ENCODE measurements at places on chromosomes 2 and 18.

DNA sequence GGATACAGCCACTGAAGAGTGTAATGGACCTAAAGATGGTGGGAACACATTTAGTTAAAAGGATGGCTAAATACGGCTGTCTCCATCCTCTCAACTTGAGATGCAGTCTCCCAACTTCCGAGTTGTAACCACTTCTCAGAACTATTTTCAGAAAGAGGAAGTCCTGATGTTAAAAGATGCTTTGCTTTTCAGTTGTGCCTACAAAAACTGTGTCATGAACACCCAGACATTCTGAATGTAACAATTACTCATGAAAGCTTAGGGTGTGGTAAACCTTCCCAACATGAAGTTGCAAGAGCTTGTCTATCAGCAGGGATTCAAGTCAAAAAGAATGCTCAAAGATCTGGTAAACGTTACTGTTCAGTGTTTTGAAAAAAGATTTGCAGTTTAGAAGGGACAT lies 147.9 kb downstream of the DOCK10 start:
- DNase-seq = no peak

- DNase-seq = no peak
Observed at GRCh38 chr18:55541571-55541970, 46.4 kb downstream of the TCF4 start.

GRCh38 chr2:128362889-128363228 lies 44.2 kb upstream of the HS6ST1 start:
- no peak for DNase-seq

DNA sequence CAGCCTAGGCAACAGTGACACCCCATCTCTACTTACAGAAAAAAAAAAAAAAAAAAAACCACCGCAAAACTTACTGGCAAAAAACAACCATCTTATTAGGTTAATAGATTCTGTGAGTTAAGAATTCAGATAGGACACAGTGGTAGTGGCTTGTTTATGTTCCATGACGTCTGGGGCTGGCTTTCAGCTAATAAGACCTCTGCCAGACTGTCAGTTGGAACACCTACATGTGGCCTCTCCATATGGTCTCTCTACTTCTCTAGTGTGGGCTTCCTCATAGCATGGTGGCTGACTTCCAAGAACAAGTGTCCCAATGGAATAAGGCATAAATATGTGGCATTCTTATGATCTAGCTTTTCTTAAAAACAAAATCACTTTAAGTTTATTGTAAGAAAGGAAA lies 94.0 kb upstream of the OTX1 start:
- DNase-seq = no peak

DNA sequence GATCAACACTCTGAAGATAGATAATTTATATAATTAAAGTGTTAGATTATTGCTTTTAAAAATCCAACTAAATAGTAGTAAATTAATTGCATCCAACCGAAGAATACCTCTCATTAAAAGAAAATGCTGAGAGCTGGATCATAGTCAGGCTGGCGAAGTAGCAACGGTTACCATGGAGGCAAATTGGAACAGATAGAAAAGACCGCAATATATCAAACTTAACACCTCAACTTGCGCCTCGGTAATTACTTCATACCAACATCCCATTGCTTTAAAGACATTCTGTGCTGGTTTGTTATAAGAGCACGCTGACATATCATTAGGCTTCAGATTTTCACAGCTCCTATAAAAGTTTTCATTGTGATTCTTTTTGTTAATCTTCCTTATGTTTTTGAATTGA lies 183.8 kb upstream of the ZC3H15 start:
- no peak for DNase-seq

GRCh38 chr18:31149351-31149750 lies 13.3 kb downstream of the DSC1 start:
- no peak for DNase-seq

- DNase-seq = no peak
Observed at GRCh38 chr2:225993430-225993829, 593.9 kb downstream of the NYAP2 start.

DNA sequence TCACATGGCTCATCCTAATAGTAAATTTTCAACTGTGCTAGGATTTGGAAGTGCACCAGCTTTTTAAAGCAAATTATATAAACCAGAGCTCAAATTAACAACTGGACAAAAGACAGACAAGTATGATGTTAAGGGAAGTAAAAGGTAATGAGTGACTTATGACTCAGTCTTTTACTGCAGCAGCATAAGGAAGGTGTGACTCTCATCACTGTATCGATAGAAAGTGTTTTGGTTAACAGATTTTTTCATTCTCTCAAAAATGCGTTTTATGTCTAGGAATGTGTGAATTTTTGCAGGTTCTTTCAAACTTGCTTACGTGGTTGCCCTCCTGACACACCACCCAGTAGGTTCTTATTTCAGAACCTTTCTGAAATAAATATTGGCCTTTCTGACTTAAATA lies 244.2 kb upstream of the BOD1L2 start:
- DNase-seq = no peak

- no peak for DNase-seq
Observed at GRCh38 chr2:219681694-219682300, 54.4 kb downstream of the SLC4A3 start.

DNA sequence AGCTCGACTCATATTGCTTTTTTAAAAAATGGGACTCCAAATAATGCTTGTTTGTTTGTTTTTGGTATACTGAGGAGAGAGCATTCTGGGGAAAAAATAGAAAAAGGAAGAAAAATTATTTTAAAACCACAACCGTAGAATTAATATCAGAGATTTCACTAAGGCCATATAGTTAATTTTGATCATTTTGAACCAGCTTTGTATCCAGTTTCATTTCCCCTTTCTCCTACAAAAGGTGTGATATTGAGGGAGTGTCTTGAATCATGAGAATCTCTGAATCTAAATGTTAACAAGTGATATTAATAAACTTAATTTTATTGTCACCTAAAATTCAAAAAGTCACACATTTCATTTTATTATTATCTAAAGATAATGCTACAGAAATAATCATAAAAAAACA lies 198.5 kb upstream of the GALNT5 start:
- DNase-seq = no peak

- DNase-seq = no peak
Observed at GRCh38 chr2:232282508-232283055, 96.0 kb upstream of the ALPP start.
